Activated CD4-positive, alpha-beta T cell treated with anti-CD3 and anti-CD28 coated beads, Interleukin-2, amount 10 ng/mL, durations not matched to agents 24 days and 14 days (primary cell): ENCODE measurements at places on chromosomes 1 and 21. TPM values are rescaled to one million over a fixed set of nuclear protein-coding genes. Genes with fewer than 3 reads are reported as not detected.

CFAP57 gene
- 0.40 TPM in 1 of 2 replicates, not detected in the other for total RNA-seq

KCNAB2 gene
- 261 and 262 TPM in 2 replicates for total RNA-seq

ANXA9 gene
- total RNA-seq = 0.12 TPM in 1 of 2 replicates, not detected in the other

RNU1-2 gene
- 1,962 and 2,189 TPM in 2 replicates for total RNA-seq

USH2A gene
- not detected in 2 replicates for total RNA-seq

UBL4B gene
- not detected in 2 replicates for total RNA-seq

OR10Z1 gene
- not detected in 2 replicates for total RNA-seq

DCDC2B gene
- total RNA-seq = 0.12 TPM in 1 of 2 replicates, not detected in the other

LCE3E gene
- total RNA-seq = not detected in 2 replicates

KISS1 gene
- total RNA-seq = not detected in 2 replicates

AMY1B gene
- not detected in 2 replicates for total RNA-seq

MMP23B gene
- 1.2 and 1.5 TPM in 2 replicates for total RNA-seq

KRTAP22-1 gene
- total RNA-seq = not detected in 2 replicates

SPATA21 gene
- total RNA-seq = not detected in 2 replicates

TNFAIP8L2 gene
- total RNA-seq = 29.4 and 32.5 TPM in 2 replicates

KLHDC9 gene
- not detected in 2 replicates for total RNA-seq

TTC34 gene
- 1.3 and 1.8 TPM in 2 replicates for total RNA-seq

OR2T11 gene
- total RNA-seq = not detected in 2 replicates

OVAAL gene
- not detected in 2 replicates for total RNA-seq

RHEX gene
- total RNA-seq = not detected in 2 replicates

OLFML2B gene
- total RNA-seq = not detected in 2 replicates

CLCA4 gene
- not detected in 2 replicates for total RNA-seq

CD1B gene
- not detected in 2 replicates for total RNA-seq

BARHL2 gene
- total RNA-seq = not detected in 2 replicates

CATSPERE gene
- 0.14 TPM in 1 of 2 replicates, not detected in the other for total RNA-seq

DEPDC1 gene
- 10.8 and 13.3 TPM in 2 replicates for total RNA-seq

CDKN2C gene
- total RNA-seq = 12.8 and 13.7 TPM in 2 replicates

ACTA1 gene
- total RNA-seq = not detected in 2 replicates

HTR6 gene
- total RNA-seq = not detected in 2 replicates

ESPN gene
- total RNA-seq = 0.49 and 1.3 TPM in 2 replicates

PGBD5 gene
- total RNA-seq = 0.09 TPM in 1 of 2 replicates, not detected in the other

PRDM16 gene
- total RNA-seq = not detected in 2 replicates

OR2T10 gene
- total RNA-seq = not detected in 2 replicates

SMPDL3B gene
- 0.30 and 0.43 TPM in 2 replicates for total RNA-seq

TNFRSF4 gene
- 692 and 702 TPM in 2 replicates for total RNA-seq

TMEM240 gene
- 0.52 TPM in 1 of 2 replicates, not detected in the other for total RNA-seq

ST6GALNAC3 gene
- total RNA-seq = 0.28 TPM in 1 of 2 replicates, not detected in the other

C1orf226 gene
- total RNA-seq = 0.07 TPM in 1 of 2 replicates, not detected in the other
